ENCODE measurements at places on chromosomes 3 and 15.

GRCh38 chr3:71451060-71451459 is 132.5 kb downstream of the FOXP1 start:
- DNase-seq: no peak

- no peak for DNase-seq
Observed at GRCh38 chr3:13455644-13456043, 24.5 kb upstream of the HDAC11 start.

- DNase-seq: no peak
Observed at GRCh38 chr3:194054540-194054939, 81.4 kb upstream of the HES1 start.

DNA sequence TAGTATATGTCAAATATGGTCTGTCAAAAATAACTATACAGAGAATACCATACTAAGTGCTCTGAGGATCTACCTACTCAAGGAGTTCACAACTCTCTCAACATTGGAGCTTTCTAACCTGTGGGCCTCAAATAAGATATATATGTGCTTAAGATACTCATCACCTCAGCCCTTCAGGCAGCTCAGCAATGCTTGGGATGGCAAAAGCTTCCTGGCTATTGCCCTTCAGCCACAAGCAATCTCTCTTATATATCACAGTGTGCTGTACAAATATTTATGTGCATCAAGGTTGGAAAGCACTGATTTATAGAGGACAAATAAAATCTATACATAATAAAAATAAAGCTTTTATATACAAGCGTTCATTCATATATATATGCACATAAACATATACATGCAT is 40.3 kb downstream of the ICE2 start:
- DNase-seq: no peak

DNA sequence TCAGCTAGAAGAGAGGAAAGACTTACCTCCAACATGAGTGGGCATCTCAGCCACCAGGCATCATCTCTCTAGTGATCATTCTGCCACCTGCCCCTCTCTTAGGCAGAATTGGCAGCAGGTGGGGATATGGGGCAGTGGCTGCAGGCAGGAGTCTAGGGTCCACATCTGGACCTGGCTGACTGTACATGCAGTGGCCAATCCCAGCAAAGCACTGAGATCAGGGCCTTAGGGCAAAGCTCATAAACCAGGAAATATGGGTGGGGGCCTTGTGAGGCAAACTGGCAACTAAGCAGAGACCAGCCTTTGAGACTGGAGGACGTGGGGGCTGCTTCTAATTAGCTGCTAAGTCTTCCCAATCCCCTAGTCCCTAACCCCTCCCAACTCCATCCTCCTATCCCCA is 12.9 kb downstream of the POMGNT2 start:
- no peak for DNase-seq

- no peak for DNase-seq
Observed at GRCh38 chr3:112315791-112316190, 17.2 kb upstream of the CD200 start.

- DNase-seq: no peak
Observed at GRCh38 chr3:58036293-58037032, 28.2 kb downstream of the FLNB start.

DNA sequence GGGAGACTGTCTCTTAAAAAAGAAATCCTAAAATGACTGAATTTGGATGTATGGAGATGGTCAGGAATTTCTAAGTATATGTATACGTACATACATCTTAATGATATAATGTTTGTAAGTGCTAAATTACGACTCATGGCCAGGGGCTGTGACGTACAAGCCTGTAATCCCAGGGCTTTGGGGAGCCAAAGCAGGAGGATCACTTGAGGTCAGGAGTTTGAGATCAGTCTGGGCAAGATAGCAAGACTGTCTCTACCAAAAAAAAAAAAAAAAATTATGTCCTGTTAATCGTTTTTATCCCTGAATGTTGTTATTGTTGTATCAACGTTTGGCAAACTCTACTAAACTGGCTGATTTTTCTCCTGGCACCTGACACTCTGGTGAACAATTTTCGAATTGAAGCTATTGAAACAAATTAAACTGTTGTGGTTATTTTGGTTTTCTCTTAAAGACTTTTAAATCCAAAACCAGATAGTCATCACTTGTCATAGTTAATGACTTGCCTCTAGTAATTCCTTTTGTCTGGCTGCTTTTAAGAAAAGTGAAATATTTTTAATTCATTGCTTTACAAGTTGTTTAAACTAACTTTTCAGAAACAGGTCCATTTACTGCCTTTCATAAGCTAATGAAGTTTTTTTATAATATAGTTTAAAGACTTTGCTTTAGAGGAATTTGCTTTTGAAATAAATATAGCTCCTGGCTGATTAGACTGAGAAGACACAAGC is 7.0 kb downstream of the MORF4L1 start:
- DNase-seq: no peak

DNA sequence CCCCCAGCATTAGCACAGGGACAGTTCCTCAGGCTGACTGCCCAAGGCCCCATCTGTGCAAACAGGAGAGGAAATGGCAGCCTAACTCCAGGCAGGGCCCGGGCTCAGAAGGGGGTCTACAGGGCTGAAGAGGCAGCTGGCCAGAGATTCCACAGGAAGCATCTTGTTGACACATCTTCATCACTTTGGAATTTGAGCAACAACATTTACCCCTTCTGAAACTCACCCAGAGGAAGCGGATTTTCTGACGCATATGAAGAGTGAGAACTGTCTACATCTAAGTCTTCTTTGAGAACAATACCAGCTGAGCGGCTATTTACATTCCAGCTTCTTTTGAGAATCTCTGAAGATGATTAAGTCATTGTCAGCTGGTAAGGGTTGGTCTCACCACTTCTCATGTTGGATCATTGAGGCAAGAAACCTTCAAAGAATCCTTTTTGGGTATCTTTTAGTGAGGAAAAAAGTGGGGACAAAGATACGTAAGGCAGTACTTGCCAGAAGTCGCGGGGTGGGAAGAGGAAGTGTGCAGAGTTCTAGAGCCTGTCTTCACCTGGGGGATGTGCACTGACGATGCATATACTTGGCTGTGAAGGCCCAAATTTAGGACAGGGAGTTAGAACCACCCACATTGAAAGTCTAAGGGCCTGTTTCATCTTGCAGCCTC is 25.4 kb upstream of the SRP14 start:
- DNase-seq: peak; percentile 91

DNA sequence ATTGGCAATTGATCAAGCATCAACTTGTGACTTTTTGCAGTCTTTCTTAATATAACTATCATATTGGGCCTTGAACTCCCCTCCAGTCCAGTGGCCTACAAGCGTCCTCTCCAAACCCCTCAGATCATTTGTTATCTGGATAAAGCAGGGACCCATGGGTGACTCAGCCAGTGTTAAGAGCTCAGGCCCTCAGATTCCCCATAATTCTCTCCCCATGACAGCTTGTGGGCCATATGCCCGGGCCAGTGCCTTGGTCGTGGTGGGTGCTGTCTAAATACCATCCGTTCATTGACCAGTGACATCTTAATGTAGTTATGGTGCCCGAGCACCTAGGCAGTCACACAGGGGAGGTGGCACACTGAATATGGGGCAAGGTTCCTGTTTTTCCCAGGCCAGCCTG is 18.1 kb downstream of the MCF2L2 start:
- DNase-seq: no peak

GRCh38 chr3:135756106-135756668 is 209.3 kb upstream of the PPP2R3A start:
- no peak for DNase-seq

DNA sequence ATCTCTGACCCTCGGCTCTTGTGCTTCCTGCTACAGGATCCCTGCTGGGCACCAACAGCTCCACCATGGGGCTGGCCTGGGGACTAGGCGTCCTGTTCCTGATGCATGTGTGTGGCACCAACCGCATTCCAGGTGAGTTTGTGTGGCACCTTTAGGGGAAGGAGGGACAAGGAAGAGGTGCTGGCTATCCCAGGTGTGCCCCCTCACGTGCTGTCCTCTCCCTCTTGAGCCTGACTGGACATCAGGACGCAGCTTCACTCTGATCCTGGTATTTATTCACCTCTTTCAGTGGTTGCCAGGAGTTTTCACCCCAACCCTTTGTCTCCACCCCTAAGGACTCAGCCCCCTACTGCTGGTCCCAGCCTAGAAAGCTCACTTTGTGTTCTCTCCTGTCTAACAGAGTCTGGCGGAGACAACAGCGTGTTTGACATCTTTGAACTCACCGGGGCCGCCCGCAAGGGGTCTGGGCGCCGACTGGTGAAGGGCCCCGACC is 960 bp downstream of the THBS1 start:
- DNase-seq: peak; percentile 83

- DNase-seq: no peak
Observed at GRCh38 chr3:175704366-175705055, 845.4 kb downstream of the NAALADL2 start.

Data from mesendoderm (in vitro differentiated cells).